Activated T-cell treated with anti-CD3 and anti-CD28 coated beads for 4 hours (primary cell): ENCODE measurements at places on chromosomes 11 and 22.

DNA sequence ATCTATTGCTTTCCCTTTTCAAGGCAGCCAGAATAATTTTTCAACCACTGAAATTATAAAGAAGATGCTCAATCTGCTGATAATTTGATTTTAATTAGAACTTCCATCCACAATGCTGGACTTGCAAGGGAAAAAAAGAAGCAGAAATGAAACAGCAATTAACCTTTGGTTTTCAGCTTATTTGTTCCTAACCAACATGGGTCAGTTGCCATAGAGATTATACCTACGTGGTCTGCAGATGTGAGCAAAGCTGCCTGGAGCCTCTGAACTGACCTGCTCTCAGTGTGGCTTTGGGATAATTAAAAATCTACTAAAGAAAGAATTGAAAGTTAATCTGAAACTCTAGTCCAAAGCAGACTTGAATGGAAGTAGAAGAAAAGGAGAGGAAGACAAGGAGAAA lies 195.7 kb upstream of the API5 start:
- DNase-seq: no peak

DNA sequence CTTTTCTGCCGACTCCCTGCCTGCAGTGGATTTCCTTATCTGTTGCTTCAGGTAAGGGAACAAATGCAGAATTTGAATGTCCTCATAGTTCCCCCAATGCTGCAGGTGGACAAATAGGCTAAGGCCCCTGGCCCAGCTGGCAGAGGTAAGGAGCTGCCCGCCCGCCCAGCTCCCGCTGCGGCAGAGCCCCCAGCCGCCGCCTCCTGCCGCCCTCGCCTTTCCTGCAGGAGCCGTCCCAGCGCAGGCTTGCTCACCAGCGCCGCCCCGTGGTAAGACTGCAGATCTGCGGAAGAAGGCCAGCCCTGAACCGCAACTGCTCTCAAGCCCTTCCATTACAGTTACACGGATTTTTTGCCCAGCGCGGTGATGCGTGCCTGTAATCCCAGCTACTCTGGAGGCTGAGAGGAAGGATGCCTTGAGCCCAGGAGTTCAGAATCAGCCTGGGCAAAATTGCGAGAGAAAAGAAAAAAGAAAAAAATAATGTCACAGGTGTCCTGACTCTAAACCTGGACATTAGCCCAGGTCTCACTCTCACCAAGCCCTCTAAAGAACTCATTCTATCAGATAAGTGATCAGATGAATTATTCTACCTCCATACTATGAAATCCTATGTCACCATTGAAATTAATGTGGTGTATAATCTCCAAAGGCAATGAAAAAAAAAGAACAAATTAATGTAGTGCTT lies 51.2 kb upstream of the EMID1 start:
- DNase-seq: peak; percentile 38

- DNase-seq: no peak
Measured at GRCh38 chr11:125271483-125272091, 107.0 kb downstream of the PKNOX2 start.

DNA sequence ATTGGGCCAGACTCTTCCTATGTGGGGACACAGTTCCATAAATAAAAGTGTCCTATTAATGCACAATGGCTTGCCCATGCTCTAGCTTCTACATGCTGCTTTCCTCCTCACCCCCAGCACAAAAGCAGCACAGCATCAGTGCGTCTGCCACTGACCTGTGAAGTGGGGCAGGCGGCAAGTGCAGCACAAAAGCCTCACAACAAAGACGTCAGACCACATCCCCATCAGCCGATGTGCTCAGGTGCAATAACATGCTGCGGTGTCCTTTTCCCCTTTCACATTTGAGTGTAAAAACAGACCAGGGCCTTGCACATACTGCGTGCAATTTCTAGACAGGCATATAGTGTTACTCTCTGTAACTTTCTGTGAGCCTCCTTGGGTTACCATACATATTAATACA lies 12.8 kb downstream of the DKK3 start:
- no peak for DNase-seq

GRCh38 chr22:23888615-23889401 lies 5.4 kb upstream of the MIF start:
- no peak for DNase-seq
